Skeletal muscle cell (primary cell): ENCODE measurements at places on chromosomes 12 and 14.

GRCh38 chr14:99737451-99737951 is 53.4 kb downstream of the CYP46A1 start:
- DNase-seq, result no peak

GRCh38 chr12:77600468-77600843 is 230.2 kb upstream of the NAV3 start:
- no peak for DNase-seq

GRCh38 chr12:21336656-21337055 is 1.9 kb upstream of the SLCO1A2 start:
- DNase-seq, result no peak

GRCh38 chr12:93102744-93103143 is 173.6 kb upstream of the EEA1 start:
- DNase-seq, result no peak

DNA sequence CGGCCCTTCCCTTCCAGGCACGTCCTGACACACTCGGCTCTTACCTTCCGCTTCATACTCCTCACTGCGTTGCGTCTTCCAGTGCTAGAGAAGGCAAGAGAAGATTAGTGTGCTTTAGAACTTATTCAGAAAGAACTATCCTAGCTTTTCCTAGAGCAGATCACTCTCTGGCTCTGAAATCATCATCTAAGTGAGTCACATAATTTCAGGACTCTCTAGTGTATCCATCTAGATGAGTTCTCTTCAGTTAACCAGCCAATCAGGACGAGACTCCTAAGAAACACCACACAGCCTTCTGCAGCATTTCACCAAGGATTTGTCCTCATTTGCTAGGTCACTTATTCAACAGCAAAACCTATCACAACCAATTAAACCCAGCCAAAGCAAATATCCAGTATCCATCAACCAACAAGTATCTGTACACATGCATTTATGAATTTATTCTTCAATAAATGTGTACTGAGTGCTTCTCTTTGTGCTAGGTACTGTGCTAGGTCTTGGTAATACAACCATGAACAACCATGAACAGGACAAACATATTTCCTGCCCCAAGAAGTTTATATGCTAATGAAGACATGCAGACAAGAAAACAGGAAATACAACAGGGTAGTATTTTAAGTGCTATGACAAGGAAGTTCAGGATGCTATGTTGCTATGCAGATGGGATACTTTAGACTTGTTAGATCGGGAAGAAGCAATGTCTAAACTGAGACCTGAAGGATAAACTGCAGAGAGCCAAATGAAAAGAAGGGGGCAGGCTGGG is 52.1 kb downstream of the NIN start:
- no peak for DNase-seq

GRCh38 chr14:105229099-105229655 is 19.2 kb upstream of the BTBD6 start:
- DNase-seq, result no peak

- DNase-seq, result no peak
Measured at GRCh38 chr14:63672417-63673180, 30.9 kb upstream of the WDR89 start.

GRCh38 chr14:55015006-55015405 is 11.9 kb downstream of the WDHD1 start:
- DNase-seq, result no peak

DNA sequence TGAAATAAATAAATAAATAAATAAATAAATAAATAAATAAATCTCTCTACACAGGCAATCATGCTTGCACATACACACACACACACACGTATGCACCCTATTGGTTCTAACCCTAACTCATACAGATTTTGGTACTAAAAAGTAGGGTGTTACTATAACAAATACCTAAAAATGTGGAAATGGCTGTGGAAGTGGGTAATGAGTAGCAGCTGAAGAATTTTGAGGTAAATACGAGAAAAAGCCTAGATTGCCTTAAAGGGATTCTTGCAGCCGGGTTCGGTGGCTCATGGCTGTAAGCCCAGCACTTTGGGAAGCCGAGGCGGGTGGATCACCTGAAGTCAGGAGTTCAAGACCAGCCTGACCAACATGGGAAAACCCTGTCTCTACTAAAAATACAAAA is 15.7 kb upstream of the SLC2A3 start:
- no peak for DNase-seq

DNA sequence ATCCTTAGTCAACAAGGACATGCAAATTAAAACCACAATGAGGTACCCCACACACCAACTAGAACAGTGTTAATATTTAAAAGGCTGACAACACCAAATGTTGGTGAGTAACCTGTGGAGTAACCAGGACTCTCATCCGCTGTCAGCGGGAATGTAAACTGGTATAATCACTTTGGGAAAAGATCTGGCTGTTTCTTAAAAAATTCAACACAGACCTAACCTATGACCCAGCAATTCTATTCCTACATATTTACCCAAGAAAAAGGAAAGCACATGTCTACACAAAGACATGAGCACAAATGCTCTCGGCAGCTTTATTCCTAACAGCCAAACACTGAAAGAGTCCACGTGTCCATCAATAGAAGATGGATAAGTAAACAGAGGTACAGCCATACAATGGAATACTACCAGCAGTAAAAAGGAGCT is 26.6 kb downstream of the NRDE2 start:
- no peak for DNase-seq

DNA sequence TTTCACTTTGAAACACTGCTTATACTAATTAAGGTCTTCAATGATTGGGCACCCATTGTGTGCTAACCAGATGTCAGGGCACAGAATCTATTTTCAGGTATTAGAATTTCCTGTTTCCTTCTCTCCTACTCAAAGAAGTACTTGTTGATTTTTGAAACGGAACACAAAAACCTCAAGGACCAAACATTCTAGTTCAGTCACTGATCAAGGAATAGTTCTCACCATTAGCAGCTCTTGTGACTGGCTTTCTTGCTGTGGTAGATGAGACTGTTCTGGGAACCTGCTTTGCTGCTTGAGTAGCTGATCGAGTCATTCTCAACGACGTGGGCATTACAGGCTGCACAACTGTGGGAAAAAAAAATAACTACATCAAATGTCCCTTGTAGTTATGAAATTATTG is 11.0 kb downstream of the DLGAP5 start:
- DNase-seq, result peak; percentile 3

- DNase-seq, result no peak
Measured at GRCh38 chr14:98695809-98696208, 576.2 kb downstream of the BCL11B start.

- no peak for DNase-seq
Measured at GRCh38 chr12:119239040-119239439, 60.3 kb downstream of the HSPB8 start.

- DNase-seq, result no peak
Measured at GRCh38 chr12:40405419-40405818, 180.6 kb downstream of the LRRK2 start.

GRCh38 chr12:92745856-92746550 is 43.2 kb downstream of the PLEKHG7 start:
- peak; percentile 96 for DNase-seq

GRCh38 chr14:106508216-106508615 is 981.8 kb downstream of the TMEM121 start:
- DNase-seq, result no peak

DNA sequence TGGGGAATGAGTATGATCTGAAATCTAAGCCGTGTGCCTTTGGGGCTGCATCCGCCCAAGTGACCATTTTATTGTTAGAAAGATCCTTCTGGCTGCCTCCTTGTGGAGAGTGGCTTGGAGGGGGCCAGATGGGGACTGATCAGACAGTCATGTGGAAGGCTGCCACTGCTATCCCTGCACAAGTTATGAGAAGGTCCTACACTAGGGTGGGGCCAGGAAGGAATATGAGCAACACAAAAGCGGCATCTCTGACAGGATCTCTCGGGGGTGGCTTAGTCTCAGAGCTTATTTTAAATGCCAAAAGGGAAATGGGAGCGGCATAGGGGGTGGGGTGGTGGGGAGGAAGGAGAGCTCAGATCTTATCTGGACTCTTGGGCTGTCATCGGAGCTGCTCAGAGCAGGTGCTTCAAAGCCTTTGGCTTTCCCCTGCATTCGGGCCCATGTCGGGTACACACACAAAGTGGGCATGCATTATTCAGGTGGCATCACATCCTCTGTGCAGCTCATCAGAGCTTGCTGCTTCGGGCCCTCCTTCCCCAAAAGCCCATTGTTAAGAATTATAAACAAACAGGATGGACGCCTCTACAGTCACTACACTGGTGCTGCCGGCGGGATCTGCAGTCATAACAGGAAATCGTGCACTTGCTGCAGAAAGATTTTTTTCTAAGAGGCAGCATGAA is 805.4 kb downstream of the VRK1 start:
- no peak for DNase-seq

DNA sequence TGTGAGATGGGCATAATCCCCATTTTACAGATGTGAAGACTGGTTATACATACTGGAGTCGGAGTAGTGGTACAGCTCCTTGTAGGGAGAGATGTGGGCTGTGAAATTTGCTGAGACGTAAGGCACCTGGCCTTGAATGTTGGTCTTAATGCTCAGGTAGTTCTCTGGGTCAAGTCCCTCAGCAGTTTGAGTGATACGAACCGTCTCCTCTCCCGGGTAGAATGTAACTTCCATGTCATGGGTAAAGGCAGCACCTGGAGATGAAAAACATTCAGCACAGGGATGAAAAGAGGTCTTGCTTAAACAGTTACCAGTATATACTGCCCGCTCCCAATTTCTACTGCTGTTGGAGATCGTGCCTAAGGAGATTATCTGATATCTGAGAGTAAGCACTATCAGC is 28.3 kb downstream of the NID2 start:
- DNase-seq, result no peak
